Renal pelvis (tissue), 12 donors: ENCODE measurements at places on chromosomes 5 and 9. TPM values are rescaled to one million over a fixed set of nuclear protein-coding genes. Genes with fewer than 3 reads are reported as not detected.

- no peak for DNase-seq
These were observed 106.7 kb downstream of the ADAMTS2 start for GRCh38 chr5:179238628-179238970.

DNA sequence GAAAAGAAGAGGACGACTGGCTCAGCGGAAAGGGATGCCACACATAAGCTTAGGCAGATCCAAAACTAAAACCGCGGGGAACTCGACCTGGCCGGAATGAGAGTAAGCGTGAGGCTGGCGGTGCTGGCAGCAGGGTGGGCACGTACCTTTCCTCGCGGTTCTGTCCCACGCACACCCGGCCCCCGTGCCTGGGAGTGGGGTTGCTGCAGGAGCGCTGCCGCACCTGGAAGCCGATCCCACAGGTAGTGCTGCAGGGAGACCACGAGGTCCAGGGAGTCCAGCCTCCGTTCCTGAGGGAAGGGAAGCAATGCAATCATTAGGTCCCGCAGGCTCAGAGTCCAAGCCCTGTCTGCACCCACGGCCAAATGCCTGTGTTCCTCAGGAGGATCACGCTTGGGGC is 427.0 kb downstream of the SEMA5A start:
- DNase-seq: no peak

GRCh38 chr5:1011226-1011631 is 2.6 kb downstream of the NKD2 start:
- DNase-seq: no peak

- no peak for DNase-seq
These were observed 11.6 kb downstream of the KLHL3 start for GRCh38 chr5:137724251-137724650.

DNA sequence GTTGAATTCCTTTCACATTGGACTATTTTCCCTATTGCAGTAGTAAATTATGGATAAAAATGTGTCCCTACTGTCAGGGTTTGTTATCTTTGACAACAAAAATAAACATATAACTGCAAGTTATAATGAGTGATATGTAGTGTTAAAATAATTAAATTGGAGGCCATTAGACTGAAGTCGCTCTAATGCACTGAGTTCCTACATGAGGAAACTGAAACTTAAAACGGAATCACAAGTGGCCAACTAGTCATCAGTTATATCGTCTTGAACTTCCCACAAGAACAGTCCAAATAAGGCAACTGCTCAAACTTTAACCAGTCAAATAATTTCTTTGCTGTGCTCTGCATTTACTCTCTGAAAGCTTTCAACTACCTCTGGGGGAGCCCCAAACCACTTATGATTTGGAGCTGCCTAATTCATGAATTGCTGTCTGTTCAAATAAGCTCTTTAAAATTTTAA is 2.1 kb upstream of the IFT74 start:
- DNase-seq: no peak

DNA sequence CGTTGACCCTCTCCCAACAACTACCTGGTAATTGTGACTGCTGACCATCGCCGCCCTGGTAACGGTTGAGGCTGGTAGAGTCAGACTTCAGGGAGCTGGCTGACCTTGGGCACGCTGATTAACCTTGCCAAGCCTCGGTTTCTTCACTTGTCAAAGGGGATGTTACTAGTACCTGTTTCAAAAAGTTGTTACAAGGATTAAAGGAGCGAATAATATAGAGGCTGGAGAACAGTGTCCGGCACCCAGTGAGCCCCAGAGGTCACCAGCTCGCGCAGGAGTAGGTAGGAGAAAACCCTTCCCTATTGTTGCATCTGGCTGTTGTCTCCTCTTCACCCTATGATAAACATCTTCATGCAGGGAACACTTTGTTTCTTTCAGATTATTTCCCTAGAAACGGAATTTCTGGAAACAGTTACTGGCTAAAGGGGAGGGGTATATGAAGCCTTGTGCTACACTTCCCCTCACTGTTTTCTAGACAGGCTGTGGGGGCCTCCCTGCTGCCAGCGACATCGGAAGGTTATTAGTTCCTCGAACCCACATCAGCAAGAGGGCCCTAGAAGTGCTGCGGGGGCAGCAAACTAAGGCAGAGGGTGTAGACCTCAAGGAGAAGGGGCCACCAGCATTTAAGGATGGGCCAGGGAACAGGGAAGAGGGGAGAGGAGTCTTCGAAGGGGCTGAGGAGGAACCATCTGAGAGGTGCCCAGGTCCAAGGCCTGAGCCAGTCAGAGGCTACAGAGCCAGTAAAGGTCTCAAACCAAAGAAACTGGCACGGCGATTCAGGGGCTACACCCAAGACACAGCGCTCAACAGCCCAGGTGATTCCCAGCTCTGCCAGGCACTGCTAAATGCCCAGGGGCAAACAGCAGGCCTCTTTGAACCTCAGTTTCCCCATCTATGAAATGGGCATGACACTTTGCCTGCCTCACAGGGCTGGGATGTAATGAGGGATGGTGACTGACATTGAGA is 37.6 kb downstream of the HRH2 start:
- DNase-seq: no peak

- DNase-seq: no peak
These were observed 28.7 kb downstream of the PTTG1 start for GRCh38 chr5:160450164-160450932.

SPINK13 gene
- polyA plus RNA-seq: 0.81 TPM

SLC2A8 gene
- 28.0 TPM for polyA plus RNA-seq

FAM221B gene
- polyA plus RNA-seq: 0.12 TPM
